ENCODE measurements at places on chromosomes 2 and 18. TPM values are rescaled to one million over a fixed set of nuclear protein-coding genes. Genes with fewer than 3 reads are reported as not detected.

The FN1 gene
- 0.97 TPM for total RNA-seq

The GATA6 gene
- not detected for total RNA-seq

The OTOS gene
- not detected for total RNA-seq

The MPV17 gene
- total RNA-seq: 89.2 TPM

The USP34 gene
- 121 TPM for total RNA-seq

GRCh38 chr2:101348883-101349282, 38.4 kb downstream of the CREG2 start:
- no peak for ATAC-seq

DNA sequence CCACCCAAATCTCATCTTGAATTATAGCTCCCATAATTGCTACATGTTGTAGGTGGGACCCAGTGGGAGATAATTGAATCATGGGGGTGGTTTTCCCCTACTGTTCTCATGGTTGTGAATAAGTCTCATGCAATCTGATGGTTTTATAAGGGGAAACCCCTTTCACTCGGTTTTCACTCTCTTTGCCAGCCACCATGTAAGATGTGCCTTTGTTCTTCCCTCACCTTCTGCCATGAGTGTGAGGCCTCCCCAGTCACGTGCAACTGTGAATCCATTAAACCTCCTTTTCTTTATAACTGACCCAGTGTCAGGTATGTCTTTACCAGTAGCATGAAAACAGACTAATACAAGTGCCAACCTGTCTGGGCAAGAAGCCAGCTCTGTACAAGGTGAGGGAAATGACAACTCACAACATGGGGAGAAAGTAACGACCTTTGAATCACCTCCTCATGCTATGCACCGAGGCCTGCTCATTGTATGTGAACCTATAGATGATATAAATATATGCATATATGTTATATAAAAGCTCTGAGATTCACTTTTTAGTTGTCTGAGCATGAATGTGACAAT, 162.2 kb downstream of the ALPK2 start:
- peak; percentile 29 for ATAC-seq

GRCh38 chr2:7411691-7412090, 494.5 kb downstream of the RNF144A start:
- no peak for ATAC-seq

DNA sequence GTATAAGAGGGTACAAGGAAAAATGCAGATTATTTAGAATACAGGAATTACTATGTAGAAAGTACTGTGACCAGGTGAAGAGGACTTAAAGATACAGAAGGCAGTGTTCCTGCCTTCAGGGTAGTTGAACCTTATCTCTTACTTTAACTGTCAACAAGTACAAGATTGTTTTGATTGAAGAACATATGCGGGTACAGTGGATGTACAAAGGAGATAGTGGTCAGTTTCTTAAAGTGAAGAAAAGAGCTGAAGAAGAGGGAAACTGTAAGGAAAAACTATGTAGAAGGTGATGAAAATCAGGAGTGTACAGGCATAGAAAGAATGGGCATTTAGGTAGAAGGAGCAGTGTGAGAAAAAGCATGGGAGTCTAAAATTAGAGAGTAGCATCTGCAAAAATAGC, 2.2 kb downstream of the RALBP1 start:
- no peak for ATAC-seq

GRCh38 chr2:4420032-4420431, 716.7 kb downstream of the DCDC2C start:
- ATAC-seq: no peak

GRCh38 chr2:178157574-178157973, 36.7 kb upstream of the OSBPL6 start:
- ATAC-seq: no peak

DNA sequence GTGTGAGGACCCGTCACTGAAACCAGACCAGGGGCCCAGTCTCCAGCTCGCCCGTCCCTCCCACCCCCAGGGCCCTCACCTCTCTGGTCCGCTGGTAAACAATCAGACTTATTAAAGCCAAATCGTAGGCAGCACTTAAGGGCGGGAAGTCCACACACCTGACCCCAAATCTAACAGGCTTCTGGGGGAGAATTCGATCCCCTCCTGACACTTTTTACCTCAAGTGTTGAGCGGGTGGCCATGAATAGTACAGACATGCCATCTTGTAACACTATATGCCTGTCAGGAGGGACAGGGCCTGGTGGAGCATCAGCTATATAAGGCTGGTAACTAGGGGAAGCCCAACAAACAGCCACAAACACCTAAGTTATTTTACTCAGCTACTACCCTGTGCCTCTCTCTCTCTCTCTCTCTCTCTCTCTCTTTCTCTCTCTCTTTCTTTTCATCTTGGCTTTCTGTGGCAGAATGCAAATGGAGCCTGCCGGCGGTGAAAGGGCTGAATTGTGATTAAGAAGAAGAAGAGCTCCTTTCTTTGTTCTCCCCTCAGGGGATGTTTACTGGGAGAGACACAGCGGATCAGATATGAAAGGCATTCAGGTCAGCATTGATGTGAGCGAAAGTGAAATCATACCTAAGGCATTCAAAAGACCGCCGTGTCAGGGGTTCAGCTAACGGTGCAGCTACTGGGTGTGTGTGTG, 9.5 kb downstream of the ZEB2 start:
- ATAC-seq: peak; percentile 88

DNA sequence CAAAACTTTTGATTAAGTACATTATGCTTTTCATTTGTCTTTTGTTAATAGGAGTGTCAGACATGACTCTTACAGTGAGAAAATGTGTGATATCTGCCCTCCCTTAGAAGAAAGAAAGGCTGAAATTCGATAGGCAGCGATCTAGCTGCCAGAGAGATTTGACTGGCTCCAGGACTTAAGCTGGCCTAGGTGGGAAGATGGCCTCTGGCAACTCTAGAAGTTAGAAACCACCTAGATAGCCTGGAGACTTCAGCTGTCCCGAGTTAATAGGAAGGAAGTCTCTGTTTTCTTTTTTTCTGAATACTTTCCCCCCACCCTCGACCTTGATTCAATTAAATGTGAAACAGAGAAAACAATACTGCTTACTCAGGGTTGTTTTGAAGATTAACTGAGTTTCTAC, 1194.7 kb upstream of the CRIM1 start:
- ATAC-seq: no peak

DNA sequence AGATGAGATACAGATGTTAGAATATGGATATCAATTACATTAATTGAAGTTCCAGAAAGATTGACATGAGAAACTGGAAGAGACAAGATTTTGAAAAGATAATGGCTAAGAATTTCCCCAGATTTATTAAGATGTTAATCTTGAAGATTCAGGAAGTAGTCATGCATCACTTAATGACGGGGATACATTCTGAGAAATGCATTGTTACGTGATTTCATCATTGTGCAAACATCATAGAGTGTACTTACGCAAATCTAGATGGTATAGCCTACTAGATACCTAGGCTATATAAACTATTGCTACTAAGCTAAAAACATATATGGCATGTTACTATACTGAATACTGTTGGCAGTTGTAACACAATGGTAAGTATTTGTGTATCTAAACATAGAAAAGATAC, 6.8 kb upstream of the CHMP3 start:
- no peak for ATAC-seq

DNA sequence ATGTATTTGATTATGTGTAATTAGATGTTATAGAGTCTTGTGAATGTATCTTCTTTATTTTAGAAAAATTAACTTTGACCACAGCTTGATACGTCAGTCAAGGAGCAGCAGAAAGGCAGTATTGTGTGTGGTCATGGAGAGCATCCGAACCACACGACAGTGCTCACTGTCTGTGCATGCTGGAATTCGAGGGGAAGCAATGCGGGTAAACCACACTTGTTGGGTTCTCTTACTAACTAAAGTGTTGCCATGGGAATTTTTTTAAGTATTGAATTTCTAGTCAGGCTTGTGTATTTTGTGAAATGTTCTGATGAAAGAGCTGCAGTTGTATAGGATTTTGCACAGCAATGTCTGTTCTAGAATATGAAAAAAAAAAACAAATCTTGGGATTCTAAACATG, 4.8 kb downstream of the PJVK start:
- ATAC-seq: no peak

DNA sequence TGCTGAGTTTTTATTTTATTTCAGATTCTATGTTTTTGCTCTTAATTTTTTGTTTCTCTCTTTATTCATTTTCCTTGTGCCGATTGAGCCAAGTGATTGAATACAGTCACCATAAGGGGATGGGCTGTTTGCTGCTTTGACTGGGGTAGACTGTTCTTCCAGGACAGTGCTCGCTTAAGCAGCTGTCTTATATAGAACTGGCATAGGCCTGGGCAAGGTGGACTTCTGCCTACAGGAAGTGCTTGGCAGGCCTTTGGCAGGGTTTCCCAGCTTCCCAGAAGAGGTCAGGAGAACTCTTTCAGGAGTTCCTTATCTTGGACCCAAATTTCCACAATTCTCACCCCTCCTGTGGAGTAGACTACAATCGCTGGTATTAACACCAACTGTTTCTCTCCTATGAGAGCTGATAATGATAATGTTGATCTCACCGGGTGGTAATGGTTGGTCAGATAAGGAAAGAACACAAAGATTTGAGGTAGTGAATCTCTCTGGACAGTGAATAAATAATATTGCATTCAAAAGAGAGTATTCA, 207.5 kb upstream of the ST6GAL2 start:
- ATAC-seq: no peak

DNA sequence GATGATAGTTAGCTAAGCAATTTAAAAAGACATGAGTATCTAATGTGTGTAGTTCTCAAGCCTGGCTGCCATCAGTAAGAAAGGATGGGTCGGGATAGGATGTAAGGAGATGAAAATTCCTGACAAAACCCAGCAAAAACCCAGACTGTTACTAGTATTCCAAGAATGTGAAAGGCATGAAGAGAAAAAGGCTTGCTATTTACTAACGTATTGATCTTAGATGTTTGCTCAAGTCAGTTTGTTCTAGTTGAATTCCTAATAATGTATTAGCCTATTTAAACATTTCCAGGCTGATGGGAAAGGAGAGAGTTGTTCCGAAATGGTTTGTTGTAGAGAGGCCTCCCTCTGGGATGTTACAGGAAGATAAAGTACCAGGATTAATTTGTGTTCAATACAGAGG, 88.2 kb downstream of the ZNF532 start:
- no peak for ATAC-seq

Measured in activated T-helper 17 cell treated with anti-CD3 and anti-CD28 coated beads, Interleukin-2, amount 50 U/mL, for 72 hours (primary cell).